Smooth muscle cell of bladder (primary cell): ENCODE measurements at places on chromosomes 2 and 18. TPM values are rescaled to one million over a fixed set of nuclear protein-coding genes. Genes with fewer than 3 reads are reported as not detected.

The WIPF1 gene
- total RNA-seq, result 5.7 and 9.9 TPM in 2 replicates

The SRD5A2 gene
- not detected in 2 replicates for total RNA-seq

The MATN3 gene
- 1.5 and 3.3 TPM in 2 replicates for total RNA-seq

The TMEM198 gene
- total RNA-seq, result 1.3 and 1.8 TPM in 2 replicates

The LINC00305 gene
- total RNA-seq, result not detected in 2 replicates

The EEF1B2 gene
- 913 and 943 TPM in 2 replicates for total RNA-seq

The NT5DC4 gene
- not detected in 2 replicates for total RNA-seq

The GRHL1 gene
- 0.37 and 0.57 TPM in 2 replicates for total RNA-seq

The NCL gene
- 117 and 198 TPM in 2 replicates for total RNA-seq

The SGPP2 gene
- total RNA-seq, result not detected in 2 replicates

The APCDD1 gene
- 0.09 and 1.1 TPM in 2 replicates for total RNA-seq

The TTR gene
- not detected in 2 replicates for total RNA-seq

The DCDC2C gene
- not detected in 2 replicates for total RNA-seq

The FEV gene
- total RNA-seq, result not detected in 2 replicates

The TMEM37 gene
- total RNA-seq, result 0.37 and 0.57 TPM in 2 replicates
